D341Med (cell line): ENCODE measurements at places on chromosomes 1 and 21.

GRCh38 chr1:213296558-213296957, 245.5 kb downstream of the RPS6KC1 start:
- no peak for DNase-seq

DNA sequence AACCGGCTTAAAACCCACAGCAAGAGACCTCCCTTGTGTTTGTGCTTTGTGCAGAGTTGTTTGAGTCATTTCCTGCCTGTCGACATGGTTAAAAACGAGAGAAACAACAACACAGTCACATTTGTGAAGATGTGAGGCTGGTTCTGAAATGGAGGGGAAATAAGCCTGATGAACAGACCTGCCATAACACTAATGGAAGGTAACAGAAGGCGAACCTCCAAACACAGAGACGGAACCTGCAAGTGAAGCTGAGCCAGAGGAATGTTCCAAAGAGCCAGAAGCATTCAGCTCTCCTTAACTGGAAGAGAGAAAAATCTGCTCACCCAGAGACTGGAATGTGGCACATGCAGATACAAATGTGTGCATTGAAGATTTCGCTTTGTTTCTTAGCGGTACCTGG, 53.2 kb upstream of the RAVER2 start:
- DNase-seq: no peak

GRCh38 chr1:226735576-226735975, 3.5 kb downstream of the ITPKB start:
- no peak for DNase-seq

- no peak for DNase-seq
Measured at GRCh38 chr1:200869753-200870391, 2.9 kb upstream of the GPR25 start.

- no peak for DNase-seq
Measured at GRCh38 chr1:30701258-30701633, 22.1 kb downstream of the MATN1 start.

DNA sequence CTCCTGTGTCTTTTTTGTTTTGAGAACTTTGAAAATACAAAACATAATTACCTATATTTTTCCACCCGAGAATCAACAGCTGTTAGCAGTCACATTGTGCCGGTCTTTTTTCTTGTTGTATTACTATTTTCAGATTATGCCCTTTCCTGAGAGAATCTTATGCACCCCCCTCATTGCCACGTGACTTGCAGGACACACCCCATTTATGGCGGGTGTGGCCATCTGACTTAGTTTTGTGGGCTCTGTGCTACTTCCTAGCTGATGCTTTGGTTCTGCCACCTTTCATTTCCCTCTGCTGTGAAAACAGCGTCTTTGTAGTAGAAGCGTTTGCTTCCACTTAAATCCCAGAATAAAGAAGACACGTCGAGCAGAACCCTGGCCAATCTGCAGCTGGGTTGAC, 82.8 kb upstream of the SOX13 start:
- no peak for DNase-seq

DNA sequence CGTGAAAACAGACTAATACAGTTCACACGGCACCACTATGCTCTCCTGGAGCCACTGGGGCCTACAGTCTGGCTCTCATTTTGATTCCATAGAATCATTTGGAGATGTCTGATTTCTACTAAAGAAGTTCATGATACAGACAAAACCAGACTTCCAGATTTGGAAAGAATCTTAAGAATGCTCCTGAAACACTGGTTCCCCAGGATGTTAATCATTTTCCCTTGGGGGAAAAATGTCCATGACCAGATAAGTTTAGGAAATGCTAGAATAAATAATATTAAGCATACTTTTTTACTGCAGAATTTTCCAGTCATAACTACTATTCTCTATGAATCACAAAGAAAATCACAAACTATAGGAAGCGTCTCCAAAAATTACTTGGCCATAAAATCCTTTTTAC, 63.0 kb upstream of the RGS7 start:
- DNase-seq: no peak

- DNase-seq: no peak
Measured at GRCh38 chr1:25022361-25023189, 92.5 kb upstream of the RUNX3 start.

DNA sequence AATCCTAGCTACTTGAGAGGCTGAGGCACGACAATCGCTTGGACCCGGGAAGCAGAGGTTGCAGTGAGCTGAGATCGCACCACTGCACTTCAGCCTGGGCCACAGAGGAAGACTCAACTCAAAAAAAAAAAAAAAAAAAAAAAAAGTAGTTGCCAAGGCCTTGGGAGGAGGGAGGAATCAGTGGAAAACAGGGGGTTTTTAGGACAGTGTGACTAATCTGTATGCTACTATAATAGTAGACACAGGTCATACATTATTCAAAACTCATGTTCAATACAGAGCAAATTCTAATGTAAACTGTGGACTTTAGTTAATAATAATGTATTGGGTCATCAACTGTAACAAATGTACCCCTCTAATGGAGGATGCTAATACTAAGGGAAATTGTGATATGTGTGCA, 51.7 kb upstream of the CTPS1 start:
- DNase-seq: no peak

- no peak for DNase-seq
Measured at GRCh38 chr1:109589679-109590078, 29.7 kb downstream of the GNAT2 start.

- DNase-seq: peak; percentile 54
Measured at GRCh38 chr1:12616709-12617373, 1.2 kb downstream of the DHRS3 start.

GRCh38 chr1:114342376-114342775, 168.6 kb downstream of the TRIM33 start:
- no peak for DNase-seq

- no peak for DNase-seq
Measured at GRCh38 chr1:197149340-197149739, 2.9 kb upstream of the ASPM start.

GRCh38 chr1:85608851-85609250, 28.3 kb downstream of the CCN1 start:
- no peak for DNase-seq
